Glutamatergic neuron (in vitro differentiated cells): ENCODE measurements at places on chromosomes 1 and 21. TPM values are rescaled to one million over a fixed set of nuclear protein-coding genes. Genes with fewer than 3 reads are reported as not detected.

Gene GBP4
- total RNA-seq: not detected

Gene AVPR1B
- not detected for total RNA-seq

Gene EPS15
- 139 TPM for total RNA-seq

Gene MCOLN3
- not detected for total RNA-seq

Gene TRIM45
- total RNA-seq: 6.7 TPM

Gene PKP1
- not detected for total RNA-seq

Gene MIXL1
- 0.54 TPM for total RNA-seq

Gene PALMD
- 5.1 TPM for total RNA-seq

Gene TSACC
- total RNA-seq: not detected
